Stimulated activated CD8-positive, alpha-beta memory T cell treated with anti-CD3 and anti-CD28 coated beads, Interleukin-4, amount 100 ng/mL, for 4 hours (primary cell): ENCODE measurements at places on chromosomes 1 and 21.
A peak's percentile ranks its signal among the peaks of the same experiment; 100 is the strongest.

DNA sequence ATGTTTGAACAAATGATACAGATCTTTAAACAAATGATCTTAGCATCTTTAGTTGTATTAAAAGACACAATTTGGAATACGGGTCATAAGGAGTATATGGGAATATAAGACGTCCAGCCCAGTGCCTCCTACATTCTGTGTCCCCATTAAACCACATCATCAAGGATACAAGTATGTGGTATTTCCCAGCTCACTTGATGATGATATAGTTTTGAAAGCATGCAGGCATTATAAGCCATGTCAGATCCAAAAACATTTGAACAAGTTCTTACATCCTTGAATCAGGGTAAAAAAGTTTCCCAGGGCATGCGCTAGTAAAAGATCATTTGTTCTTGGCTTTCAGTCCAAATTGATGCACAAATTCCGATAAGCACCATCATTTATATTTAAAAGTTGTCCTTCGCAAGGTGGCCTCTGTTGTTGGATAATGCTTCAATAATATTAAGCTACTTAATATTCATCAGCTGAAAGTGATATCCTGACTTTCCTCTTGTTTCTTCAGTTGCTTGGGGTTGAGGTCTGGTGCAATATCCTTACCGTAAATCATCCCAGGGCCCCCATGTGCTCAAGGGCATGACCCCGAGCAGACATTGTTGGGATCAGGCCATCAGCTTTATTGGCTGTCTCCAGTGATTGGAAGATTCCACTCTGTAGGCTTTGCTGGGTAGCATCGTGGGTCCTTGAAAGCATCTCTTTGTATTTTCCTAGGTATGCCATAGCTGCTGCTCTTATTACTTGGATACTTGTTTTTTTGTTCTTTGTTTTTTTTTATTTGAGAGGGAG lies 61.8 kb downstream of the CENPF start:
- no peak for DNase-seq

DNA sequence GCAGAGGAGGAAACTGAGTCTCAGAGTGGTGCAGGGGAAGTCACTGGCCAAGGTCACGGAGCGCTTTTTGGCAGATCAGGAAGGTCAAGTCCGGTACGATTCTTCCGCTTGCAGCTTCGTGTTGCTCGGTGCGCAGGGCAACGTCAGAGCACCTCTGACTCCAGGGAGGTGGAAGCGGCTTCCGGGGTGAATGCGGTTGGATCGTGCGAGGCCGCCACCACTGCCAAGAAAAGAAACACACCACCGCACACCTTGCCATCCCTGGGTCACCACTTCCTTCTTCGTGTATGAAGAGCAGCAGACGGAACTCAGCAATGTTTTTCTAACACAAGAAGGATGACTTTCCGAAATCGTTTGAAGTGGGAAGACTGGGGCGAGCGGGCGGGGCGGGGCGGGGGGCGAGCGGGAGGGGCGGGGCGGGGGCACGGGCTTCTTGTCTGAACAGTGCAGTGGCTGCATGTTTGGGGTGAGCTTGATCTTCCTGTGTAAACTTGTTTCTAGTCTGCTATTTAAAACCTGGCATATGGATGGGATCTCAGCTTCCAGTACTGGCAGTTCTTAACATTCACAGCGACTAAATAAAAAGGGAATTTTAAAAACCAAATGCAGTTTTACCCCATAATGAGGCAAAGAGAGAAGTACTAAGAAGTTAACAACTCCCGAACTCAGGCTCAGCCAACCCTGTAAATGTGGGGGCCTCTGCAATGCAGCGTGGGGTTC lies 300.0 kb downstream of the RRAGC start:
- DNase-seq, result peak; percentile 41

DNA sequence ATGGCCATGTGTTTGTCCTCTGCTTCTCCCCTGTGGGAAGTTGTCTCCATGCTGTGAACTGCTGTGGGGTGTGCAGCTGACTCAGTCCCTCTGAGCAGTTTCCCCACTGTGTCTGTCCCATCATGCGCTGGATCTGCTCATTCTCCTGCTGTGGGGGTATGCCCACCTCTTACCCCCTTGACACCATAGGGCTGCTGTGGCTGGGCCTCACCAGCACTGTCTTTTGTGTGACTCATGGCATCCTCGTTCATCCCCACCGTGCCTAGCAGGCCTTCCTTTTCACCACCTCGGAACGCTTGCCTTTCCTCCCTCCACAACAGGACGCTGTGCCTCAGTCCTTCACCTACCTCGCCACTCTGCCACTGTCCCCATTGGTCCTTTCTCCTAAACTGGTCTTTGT lies 27.3 kb downstream of the VANGL2 start:
- DNase-seq, result no peak

DNA sequence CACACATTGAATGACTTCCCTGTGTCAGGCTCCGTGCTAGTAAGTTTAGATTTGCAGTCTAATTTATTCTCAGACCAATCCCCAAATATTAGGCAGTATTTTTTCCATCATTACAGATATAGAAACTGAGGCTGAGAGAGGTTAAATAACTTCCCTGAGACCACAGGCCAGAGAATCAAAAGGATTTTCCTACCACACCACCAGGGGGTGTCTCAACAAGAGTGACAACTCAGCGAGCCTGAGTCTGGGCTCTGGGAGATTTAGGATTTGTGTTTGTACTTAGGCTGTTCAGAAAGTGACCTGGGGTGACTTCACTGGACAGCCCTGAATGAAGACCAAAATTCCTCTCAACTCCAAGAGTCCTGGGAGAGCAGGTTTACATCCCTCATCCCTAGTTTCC lies 13.3 kb upstream of the LCE5A start:
- no peak for DNase-seq

- DNase-seq, result no peak
Observed at GRCh38 chr1:211145944-211146343, 12.0 kb upstream of the KCNH1 start.

DNA sequence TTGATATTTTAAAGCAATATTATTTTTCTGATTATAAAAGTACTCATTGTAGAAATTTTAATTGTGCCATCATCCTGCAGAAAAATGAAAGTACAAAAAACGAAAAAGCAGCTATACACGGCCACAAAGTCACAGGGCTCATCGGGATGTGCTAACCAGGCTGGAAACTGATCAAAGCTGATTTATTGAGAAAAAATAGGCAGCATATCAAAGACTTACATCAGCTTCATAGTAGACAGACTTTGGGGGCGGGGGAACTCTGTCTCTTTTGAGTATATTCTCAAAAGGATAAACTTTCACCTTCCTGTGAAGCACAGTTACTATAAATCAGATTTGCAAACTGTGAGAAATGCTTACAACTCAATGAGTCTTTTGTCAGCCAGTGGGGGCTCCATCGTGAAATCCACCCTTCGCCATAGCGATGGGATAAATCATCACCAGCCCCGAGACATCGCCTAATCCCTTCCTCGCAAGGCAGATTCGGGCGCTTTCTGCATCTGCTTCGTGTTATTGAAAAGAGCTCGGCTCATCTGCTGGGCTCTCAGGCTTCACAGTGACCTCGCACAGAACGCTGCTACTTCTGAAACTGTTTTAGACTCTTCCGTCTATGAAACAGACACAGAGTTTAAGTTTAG lies 69.2 kb upstream of the ERG start:
- no peak for DNase-seq
